Naive thymus-derived CD8-positive, alpha-beta T cell (primary cell): ENCODE measurements at places on chromosomes 12 and 14. TPM values are rescaled to one million over a fixed set of nuclear protein-coding genes. Genes with fewer than 3 reads are reported as not detected.

GRCh38 chr14:49989966-49990365 lies 97.1 kb downstream of the ARF6 start:
- no peak overlapping the region for H3K4me3 ChIP-seq
- no peaks in the 10 kb centered on the region for H3K27me3 ChIP-seq
- no peaks in the 10 kb centered on the region for H3K36me3 ChIP-seq
- H3K27ac ChIP-seq: no peak overlapping the region

Gene HRK
- total RNA-seq: 0.30 TPM

Gene PTPRB
- not detected for total RNA-seq

DNA sequence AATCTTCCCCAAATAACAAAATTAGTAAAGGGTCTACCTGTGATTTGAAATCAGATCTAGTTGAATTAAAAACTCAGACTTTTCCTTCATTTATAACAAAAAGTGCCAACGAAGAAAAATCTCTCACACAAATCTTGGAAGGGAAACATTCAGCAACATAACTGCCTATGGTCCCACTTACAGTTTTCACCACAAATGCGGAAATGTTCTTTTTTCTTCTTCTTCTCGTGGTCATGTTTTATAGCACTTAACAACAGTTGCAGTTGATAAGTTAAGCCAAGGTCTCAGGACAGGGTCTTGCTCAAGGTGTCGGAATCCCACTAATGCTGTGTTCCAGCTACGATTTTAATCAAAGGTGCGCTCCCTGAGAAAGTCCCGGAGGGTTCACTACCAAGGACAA lies 10.1 kb downstream of the RNASE6 start:
- no peaks in the 10 kb centered on the region for H3K4me1 ChIP-seq
- DNase-seq: no peak
- H3K27me3 ChIP-seq: no peaks in the 10 kb centered on the region
- H3K36me3 ChIP-seq: no peaks in the 10 kb centered on the region
- no peak overlapping the region for H3K27ac ChIP-seq

GRCh38 chr12:79891506-79892162 lies 43.3 kb downstream of the PPP1R12A start:
- peaks cover 87% of the 10 kb centered on the region for H3K4me1 ChIP-seq
- no peak for DNase-seq
- no peaks in the 10 kb centered on the region for H3K27me3 ChIP-seq
- no peak overlapping the region for H3K4me3 ChIP-seq
- H3K27ac ChIP-seq: no peak overlapping the region

GRCh38 chr12:124363353-124363965 lies 68.6 kb downstream of the RFLNA start:
- no peaks in the 10 kb centered on the region for H3K4me1 ChIP-seq
- H3K27ac ChIP-seq: no peak overlapping the region
- no peaks in the 10 kb centered on the region for H3K36me3 ChIP-seq
- DNase-seq: no peak
- no peaks in the 10 kb centered on the region for H3K27me3 ChIP-seq
- H3K4me3 ChIP-seq: no peak overlapping the region

- no peak for DNase-seq
- H3K4me3 ChIP-seq: no peak overlapping the region
- no peaks in the 10 kb centered on the region for H3K4me1 ChIP-seq
- H3K27me3 ChIP-seq: no peaks in the 10 kb centered on the region
- no peak overlapping the region for H3K27ac ChIP-seq
- H3K36me3 ChIP-seq: no peaks in the 10 kb centered on the region
Measured at GRCh38 chr14:104158827-104159798, 20.7 kb downstream of the KIF26A start.

Gene TMED10
- total RNA-seq: 132 TPM

- no peaks in the 10 kb centered on the region for H3K36me3 ChIP-seq
- H3K27me3 ChIP-seq: no peaks in the 10 kb centered on the region
- peaks cover 15% of the 10 kb centered on the region for H3K4me1 ChIP-seq
- peak overlapping the region; percentile 74 for H3K4me3 ChIP-seq
- DNase-seq: no peak
Measured at GRCh38 chr12:124862768-124863415, 772 bp downstream of the SCARB1 start.

GRCh38 chr14:104792945-104793702 lies 2.4 kb downstream of the AKT1 start:
- H3K27me3 ChIP-seq: no peaks in the 10 kb centered on the region
- peaks cover 3% of the 10 kb centered on the region for H3K36me3 ChIP-seq
- peak overlapping the region; percentile 76 for H3K4me3 ChIP-seq

- peaks cover 8% of the 10 kb centered on the region for H3K4me1 ChIP-seq
- peak overlapping the region; percentile 75 for H3K4me3 ChIP-seq
- peaks cover 29% of the 10 kb centered on the region for H3K27me3 ChIP-seq
- H3K27ac ChIP-seq: no peak overlapping the region
Measured at GRCh38 chr14:58598028-58598803, 39.5 kb upstream of the DACT1 start.

Gene PYGL
- total RNA-seq: 0.39 TPM

GRCh38 chr14:20934148-20934762 lies 21.0 kb upstream of the RNASE2 start:
- DNase-seq: peak; percentile 22
- no peak overlapping the region for H3K4me3 ChIP-seq
- H3K27ac ChIP-seq: no peak overlapping the region

Gene SMOC1
- total RNA-seq: not detected

Gene TBC1D30
- total RNA-seq: 0.65 TPM

- no peak for DNase-seq
- no peak overlapping the region for H3K27ac ChIP-seq
- no peaks in the 10 kb centered on the region for H3K4me1 ChIP-seq
- H3K27me3 ChIP-seq: no peaks in the 10 kb centered on the region
- H3K36me3 ChIP-seq: no peaks in the 10 kb centered on the region
- H3K4me3 ChIP-seq: no peak overlapping the region
Measured at GRCh38 chr14:90778571-90779255, 37.5 kb downstream of the TTC7B start.

DNA sequence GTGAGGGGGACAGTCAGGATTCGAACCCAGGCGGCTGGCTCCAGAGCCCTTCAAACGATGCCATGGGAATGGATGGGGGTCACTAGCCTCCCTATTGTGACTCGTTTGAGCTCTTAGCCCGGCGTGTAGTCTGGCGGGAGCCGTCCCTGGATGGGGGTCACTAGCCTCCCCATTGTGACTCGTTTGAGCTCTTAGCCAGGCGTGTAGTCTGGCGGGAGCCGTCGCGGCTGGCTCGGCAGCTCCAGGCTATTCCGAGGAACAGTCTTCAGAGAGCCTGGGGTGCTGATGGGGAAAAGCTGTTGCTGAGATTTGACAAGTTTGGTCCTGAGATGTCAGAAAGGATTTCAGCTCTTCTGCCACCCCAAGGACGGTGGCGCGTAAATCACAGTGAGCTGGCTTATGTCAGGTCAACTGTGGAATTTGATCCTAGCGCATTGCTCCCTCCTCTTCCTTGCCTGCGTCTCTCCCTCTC lies 58.3 kb downstream of the CALM1 start:
- H3K27ac ChIP-seq: no peak overlapping the region
- H3K4me1 ChIP-seq: no peaks in the 10 kb centered on the region
- H3K36me3 ChIP-seq: no peaks in the 10 kb centered on the region
- H3K4me3 ChIP-seq: no peak overlapping the region
- no peak for DNase-seq

DNA sequence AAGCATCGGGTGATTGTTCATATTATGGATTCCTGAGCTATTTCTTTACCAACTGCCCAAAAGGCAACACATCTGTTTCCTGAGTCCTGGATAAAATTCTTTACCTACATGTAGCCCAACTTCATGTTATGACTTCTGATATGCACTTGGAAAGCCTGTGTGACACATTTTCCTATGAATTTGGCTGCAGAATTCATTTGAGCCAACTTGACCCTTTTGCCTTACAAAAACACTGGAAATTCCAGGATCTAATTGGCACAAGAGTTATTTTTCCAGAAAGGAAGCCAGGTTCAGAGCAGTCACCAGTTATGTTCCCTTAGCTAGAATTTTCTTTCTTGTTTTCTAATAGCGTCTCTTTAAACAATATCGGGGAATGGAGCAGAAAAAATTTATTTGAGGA lies 202.5 kb upstream of the LRIG3 start:
- H3K4me1 ChIP-seq: no peaks in the 10 kb centered on the region
- no peaks in the 10 kb centered on the region for H3K27me3 ChIP-seq
- no peak overlapping the region for H3K4me3 ChIP-seq
- H3K36me3 ChIP-seq: no peaks in the 10 kb centered on the region
- DNase-seq: no peak

- no peak for DNase-seq
- peak overlapping the region; percentile 48 for H3K4me3 ChIP-seq
- no peak overlapping the region for H3K27ac ChIP-seq
- peaks cover 55% of the 10 kb centered on the region for H3K36me3 ChIP-seq
- H3K27me3 ChIP-seq: no peaks in the 10 kb centered on the region
- H3K4me1 ChIP-seq: no peaks in the 10 kb centered on the region
Measured at GRCh38 chr12:133010657-133011297, 24.6 kb downstream of the ZNF26 start.

Gene CCDC177
- total RNA-seq: not detected

- H3K36me3 ChIP-seq: peaks cover 65% of the 10 kb centered on the region
- H3K27ac ChIP-seq: no peak overlapping the region
- no peaks in the 10 kb centered on the region for H3K27me3 ChIP-seq
- H3K4me1 ChIP-seq: peaks cover 8% of the 10 kb centered on the region
Measured at GRCh38 chr12:119998471-119999245, 9.6 kb downstream of the BICDL1 start.

Gene PABPN1
- 214 TPM for total RNA-seq

DNA sequence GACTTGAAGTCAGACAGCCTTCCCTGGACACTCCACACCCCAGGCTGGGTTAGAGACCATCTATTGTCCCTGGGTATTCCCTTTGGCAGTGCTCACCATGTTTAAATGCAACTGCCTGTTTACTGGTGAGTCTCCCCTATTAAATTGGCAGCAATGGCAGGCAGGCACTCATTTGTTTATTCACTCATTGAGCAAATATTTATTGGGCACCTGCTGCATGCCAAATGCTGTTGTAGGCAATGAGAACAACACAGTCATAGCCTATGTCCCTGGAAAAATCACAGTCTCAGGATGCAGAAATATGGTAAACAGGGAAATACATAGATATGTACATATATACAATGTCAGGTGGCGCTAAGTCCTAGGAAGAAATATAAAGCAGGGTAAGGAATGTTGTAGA lies 212.8 kb downstream of the SUDS3 start:
- no peaks in the 10 kb centered on the region for H3K4me1 ChIP-seq
- no peak overlapping the region for H3K4me3 ChIP-seq
- no peak for DNase-seq
- H3K27me3 ChIP-seq: peaks cover 9% of the 10 kb centered on the region
- no peak overlapping the region for H3K27ac ChIP-seq

Gene PTPRO
- total RNA-seq: 2.4 TPM

DNA sequence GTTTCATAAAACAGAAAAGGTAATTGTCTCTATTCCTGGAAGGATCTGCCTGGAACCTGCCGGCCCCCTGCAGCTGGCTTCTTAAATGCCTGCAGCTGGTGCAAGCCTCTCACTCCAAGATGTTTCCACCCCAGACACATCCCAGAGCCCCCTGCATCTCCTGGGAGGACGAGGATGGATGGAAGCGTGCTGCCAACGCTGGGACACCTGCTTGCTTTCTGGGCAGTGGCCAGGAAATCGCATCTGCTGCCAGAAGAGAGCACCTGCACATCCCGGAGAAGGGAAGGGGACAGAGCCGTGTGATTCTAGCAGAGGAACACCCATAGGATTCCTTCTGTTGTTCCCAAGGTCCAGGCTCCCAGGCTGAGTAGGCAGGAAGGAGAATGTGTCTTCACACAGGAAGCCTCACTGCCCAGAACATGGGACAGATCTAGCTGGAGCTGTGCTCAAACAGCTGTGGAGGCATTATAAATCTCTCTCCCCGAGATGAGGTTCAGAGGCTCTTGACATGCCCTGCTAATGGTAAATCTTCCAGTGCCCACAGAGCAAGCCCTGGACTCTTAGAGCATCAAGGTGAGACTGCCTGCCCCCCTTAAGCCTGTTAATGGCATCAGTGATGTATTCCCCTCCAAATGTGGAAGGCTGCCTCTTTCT lies 138.8 kb upstream of the MAP1LC3B2 start:
- H3K4me3 ChIP-seq: no peak overlapping the region
- no peak for DNase-seq
- no peak overlapping the region for H3K27ac ChIP-seq
- H3K4me1 ChIP-seq: no peaks in the 10 kb centered on the region
- peaks cover 6% of the 10 kb centered on the region for H3K36me3 ChIP-seq

DNA sequence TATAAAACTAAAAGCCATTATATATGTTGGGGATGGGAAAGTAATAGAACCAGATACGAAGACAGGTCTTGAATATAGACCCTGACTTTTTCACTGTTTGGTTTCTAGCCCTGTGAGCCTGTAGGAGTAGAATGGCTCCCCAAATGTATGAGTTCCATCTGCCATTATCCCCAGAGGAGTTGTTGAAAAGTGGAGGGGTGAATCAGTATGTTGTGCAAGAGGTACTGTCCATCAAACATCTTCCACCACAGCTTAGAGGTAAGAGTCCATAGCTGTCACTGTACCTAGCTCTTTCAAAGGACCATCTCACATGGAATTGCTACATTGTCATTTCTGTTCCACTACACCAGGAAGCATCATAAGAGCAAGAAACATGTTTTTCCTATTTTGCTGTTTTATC lies 1.1 kb downstream of the NCAPD2 start:
- no peaks in the 10 kb centered on the region for H3K27me3 ChIP-seq
- DNase-seq: no peak
- peaks cover 45% of the 10 kb centered on the region for H3K36me3 ChIP-seq

- H3K36me3 ChIP-seq: no peaks in the 10 kb centered on the region
- no peak for DNase-seq
- H3K27ac ChIP-seq: no peak overlapping the region
- H3K4me3 ChIP-seq: no peak overlapping the region
- H3K27me3 ChIP-seq: peaks cover 2% of the 10 kb centered on the region
Measured at GRCh38 chr14:74945261-74945851, 10.0 kb downstream of the PGF start.

GRCh38 chr12:13784504-13784903 lies 196.9 kb downstream of the GRIN2B start:
- H3K27me3 ChIP-seq: peaks cover 5% of the 10 kb centered on the region
- no peaks in the 10 kb centered on the region for H3K4me1 ChIP-seq
- no peak overlapping the region for H3K27ac ChIP-seq
- no peaks in the 10 kb centered on the region for H3K36me3 ChIP-seq

Gene ATN1
- 30.3 TPM for total RNA-seq

DNA sequence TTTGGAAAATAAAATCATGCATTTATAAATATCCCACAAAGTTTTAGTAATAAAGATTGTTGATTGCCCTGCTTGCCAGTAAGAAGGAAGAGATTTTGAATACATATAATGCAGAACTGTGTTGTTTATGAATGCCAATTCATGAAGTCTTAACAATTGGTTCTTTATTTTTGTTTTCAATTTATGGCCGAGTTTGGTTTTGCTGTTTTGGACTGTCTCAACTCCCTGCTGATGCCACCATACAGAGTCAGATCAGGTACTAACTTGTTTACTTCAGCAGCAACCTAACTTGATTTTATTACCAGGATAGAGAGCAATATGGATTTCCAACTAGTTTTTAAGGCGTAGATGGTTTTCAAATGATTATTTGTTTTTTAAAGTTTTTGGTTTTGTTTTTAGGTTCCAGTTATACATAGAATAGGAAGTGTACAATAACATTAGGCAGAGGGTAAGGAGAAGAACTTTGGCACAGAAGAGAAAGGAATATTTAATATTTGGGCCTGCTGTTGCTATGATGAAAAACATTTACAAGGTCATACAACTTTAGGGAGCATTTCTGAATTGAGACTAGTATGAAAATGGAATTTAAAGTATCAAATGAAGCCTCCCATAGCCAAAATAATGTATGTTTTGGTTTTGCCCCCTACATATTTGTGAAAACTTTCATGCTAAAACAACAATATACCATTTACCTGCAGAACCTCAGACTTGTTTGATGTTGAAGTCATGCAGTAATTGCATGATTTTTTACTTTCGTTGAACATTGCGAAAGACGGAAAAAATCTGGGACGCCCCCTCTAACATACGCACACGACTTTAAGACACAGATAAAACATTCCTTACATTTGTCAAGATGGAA lies 904 bp upstream of the FAM177A1 start:
- H3K4me1 ChIP-seq: peaks cover 30% of the 10 kb centered on the region
- H3K4me3 ChIP-seq: peak overlapping the region; percentile 84
- H3K27me3 ChIP-seq: no peaks in the 10 kb centered on the region
- no peak for DNase-seq
- peak overlapping the region; percentile 100 for H3K27ac ChIP-seq
